ENCODE measurements at places on chromosomes 6 and 20. TPM values are rescaled to one million over a fixed set of nuclear protein-coding genes. Genes with fewer than 3 reads are reported as not detected.

- DNase-seq, result no peak
Measured at GRCh38 chr6:104522533-104522932, 337.2 kb downstream of the HACE1 start.

DNA sequence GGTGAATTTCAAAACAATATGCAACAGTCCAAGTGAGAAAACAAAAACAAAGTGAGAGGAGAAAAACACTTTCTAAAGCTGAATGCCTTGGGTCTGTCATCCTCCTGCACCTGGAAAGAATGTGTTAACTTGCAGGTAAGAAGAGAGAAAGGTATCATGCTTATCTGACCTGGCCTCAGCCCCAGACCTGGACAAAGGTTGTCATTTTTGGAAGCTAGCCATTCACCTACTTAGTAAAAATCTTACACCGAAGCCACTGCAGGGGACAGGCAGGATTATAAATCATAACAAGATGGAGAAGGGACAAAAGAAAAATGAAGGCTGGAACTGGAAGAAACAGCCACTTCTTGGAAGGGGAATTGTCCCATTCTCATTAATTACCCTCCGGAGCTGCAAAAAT, 69.4 kb downstream of the GFOD1 start:
- no peak for DNase-seq

- DNase-seq, result no peak
Measured at GRCh38 chr6:135941275-135942025, 89.9 kb downstream of the PDE7B start.

The TMC2 gene
- total RNA-seq, result not detected

GRCh38 chr6:132512342-132512637, 626 bp downstream of the STX7 start:
- DNase-seq, result no peak

All from OCI-LY7 (cell line).